OCI-LY7 (cell line): ENCODE measurements at places on chromosomes 2 and 18.

- DNase-seq: no peak
Measured at GRCh38 chr2:193885419-193885818, 1690.7 kb upstream of the TMEFF2 start.

- DNase-seq: peak; percentile 3
Measured at GRCh38 chr2:70686577-70687460, 81.2 kb downstream of the ADD2 start.

- DNase-seq: no peak
Measured at GRCh38 chr2:180540761-180541160, 439.6 kb upstream of the UBE2E3 start.

DNA sequence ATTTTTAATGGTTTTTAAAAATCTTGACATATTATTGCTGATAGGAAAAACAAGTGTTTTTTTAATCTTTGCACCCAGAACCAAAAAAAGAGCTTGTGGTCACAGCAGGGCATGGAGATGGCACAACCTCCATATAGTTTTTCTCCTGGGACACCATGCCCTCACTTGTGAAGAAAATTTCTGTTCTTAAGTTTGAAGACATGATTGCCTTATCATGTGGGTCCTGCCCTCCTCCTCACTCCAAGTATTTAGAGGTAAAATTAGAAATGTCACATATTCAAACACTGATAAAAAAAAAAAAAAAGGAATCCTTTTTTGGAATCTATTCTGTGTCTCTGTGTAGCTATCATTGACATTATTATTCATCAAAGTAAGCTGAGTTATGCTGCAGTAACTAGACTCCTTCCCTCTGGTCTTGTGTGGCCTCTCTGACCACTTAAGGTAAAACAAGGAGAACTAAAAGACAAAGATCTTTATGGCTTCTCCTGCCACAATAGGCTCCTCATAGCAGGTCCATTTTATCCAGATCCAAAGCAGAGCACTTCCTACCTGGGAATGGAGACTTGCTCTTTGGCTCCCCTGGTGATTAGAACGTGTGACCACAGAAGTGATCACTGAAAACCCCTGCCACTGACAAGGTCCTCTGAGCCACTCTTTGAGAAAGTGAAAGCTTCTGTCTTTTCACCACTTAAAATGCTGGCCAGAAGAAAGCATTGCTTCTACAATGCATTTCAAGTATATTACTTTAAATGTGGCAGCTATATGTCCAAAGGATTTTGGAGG, 19.8 kb downstream of the ADD2 start:
- no peak for DNase-seq

GRCh38 chr2:62672601-62673000, 32.9 kb upstream of the EHBP1 start:
- DNase-seq: no peak

DNA sequence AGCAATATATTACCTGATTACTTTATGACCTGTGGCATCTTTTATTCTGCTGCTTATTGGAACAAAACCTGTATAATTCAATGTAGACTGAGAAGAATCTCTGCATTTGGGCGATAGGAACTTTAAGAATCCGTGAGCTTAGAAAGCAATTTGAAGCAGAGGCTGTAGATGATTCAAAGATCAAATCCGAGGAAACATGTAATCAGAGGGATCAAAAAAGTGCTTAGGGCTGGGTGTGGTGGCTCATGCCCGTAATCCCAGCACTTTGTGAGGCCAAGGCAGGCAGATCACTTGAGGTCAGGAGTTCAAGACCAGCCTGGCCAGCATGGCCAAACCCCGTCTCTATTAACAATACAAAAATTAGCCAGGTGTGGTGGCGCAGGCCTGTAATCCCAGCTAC, 198.4 kb downstream of the MTX2 start:
- DNase-seq: no peak

- DNase-seq: no peak
Measured at GRCh38 chr2:190529486-190530247, 4.9 kb downstream of the NEMP2 start.

DNA sequence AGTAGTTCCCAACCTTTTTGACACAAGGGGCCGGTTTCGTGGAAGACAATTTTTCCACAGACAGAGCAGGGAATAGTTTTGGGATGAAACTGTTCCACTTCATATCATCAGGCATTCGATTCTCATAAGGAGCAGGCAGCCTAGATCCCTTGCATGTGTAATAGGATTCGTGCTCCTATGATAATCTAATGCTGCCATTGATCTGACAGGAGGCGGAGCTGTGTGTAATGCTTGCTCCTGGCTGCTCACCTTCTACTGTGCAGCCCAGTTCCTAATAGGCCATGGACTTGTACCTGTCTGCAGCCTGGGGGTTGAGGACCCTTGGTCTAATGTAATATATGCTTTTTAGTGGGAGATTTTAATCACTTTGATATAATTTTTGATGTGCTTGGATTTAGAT, 188.7 kb upstream of the KLHL14 start:
- no peak for DNase-seq

DNA sequence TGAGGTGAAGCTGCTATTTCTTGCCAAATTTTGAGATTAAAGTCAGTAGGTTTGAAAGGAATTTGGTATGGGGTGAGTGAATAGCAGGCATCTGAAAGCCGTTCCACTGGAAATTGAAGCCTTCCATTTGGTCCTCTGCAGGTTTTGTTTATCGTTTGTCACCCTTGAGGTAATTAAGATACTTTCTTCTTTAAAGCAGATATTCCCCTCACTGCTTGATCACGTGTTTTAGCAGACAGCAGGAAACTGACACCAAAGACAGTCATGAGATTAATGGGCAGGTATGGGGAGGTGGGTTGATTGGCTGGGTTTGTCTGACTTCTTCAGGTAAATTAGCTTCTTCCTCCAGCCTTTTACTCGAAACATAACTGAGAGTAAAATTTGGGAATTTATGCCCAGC, 10.7 kb downstream of the LPIN1 start:
- no peak for DNase-seq

GRCh38 chr2:190837420-190837819, 43.2 kb upstream of the GLS start:
- no peak for DNase-seq

GRCh38 chr18:59509481-59510442, 150.7 kb upstream of the LMAN1 start:
- no peak for DNase-seq

DNA sequence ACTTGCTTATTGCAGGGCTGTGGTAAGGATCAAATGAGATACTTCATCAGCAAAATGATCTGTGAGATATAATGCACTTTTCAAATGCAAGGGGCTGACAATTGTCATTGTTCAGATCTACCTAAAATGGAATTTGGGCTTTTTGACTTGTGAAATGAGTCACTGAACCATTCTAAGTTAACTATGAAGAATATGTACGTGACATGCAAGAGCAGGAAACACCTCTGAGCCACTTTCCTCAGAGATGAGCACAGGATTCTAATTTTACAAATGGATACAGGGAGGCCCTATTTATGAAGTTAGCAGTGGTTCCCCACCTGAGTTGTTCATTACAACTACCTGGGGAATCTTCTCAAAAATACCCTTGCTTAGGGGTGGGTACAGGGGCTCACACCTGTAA, 26.7 kb downstream of the CTLA4 start:
- DNase-seq: no peak

GRCh38 chr2:178892751-178893625, 85.8 kb upstream of the TTN start:
- DNase-seq: no peak

DNA sequence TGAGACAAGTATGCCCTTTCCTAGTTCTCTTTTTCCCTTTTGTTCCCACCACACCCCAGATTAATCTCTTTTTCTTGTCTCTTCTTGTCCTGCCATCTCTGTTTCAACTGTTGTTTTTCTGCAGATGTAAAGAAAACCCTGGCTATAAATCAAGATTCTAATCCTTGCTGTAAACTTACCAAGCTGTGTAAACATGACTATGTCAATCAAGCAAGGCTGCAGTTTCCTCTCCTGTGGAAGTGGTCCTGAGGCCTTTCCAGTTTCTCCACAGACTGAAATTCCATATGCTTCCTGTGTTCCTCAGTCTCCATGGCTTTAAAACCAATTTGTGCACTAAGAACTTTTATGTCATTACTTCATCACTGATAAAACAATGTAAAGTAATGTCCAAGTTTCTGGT, 288.8 kb upstream of the PIK3C3 start:
- DNase-seq: no peak

DNA sequence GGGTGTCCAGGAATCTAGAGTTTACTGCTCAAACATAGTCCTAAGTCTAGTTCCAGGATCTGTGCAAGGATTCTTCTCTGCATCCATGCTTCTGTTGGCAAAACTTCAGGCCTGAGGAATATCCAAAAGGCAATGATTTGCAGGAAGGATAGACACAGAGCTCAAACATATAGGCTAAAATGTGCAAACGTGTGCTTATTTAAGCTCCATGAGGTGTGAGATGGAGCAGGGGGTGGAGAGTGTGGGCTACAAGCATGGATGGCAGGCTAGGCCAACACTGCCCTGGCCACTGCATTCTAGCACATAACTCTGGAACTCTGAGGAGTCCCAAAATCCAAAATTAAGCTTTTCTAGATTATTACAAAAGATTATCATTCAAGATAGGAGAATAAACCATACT, 301.1 kb downstream of the PAX3 start:
- DNase-seq: no peak

GRCh38 chr18:47601581-47602272, 328.7 kb downstream of the SMAD2 start:
- no peak for DNase-seq

DNA sequence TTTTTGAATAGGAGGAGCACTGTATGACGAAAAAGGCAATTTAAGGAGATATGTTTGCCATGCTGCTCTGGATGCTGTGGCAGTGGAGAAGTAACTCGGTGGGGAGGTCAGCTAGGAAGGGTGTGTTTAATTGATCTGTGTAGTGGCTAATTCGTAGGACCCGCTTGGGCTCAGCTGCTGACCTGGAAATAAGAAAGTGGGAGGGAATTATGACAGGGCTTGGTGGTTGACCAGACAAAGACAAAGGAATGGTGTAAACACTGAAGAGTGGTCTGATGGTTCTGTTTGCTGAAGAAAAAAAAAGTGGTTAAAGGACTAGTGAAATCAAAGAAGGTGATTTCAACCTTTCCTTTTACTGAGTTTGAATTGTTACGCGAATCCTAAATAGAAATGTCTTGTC, 146.0 kb downstream of the MAP4K4 start:
- DNase-seq: no peak

GRCh38 chr2:128282976-128283810, 35.5 kb downstream of the HS6ST1 start:
- DNase-seq: no peak

DNA sequence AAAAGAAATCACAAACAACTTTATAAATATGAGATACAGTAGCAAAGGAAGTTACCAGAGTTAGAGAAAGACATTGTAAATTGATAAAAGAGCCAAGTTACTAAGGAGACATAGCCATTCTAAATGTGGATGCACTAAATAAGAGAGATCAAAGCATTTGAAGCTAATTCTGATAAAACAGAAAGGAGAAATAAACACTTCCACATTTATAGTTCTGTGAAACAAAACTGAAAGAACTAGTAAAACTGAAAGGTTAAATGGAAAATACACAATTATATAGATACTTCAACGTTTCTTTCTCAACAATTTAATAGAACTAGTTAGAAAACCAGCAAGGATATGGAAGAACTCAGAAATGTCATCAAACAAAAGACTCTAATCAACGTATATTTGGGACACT, 309.0 kb upstream of the CDH2 start:
- no peak for DNase-seq

GRCh38 chr18:30280861-30281470, 761.6 kb downstream of the DSC3 start:
- peak; percentile 23 for DNase-seq

GRCh38 chr18:906416-907114, 1.9 kb downstream of the ADCYAP1 start:
- DNase-seq: no peak

GRCh38 chr18:24397131-24397693, 412 bp downstream of the OSBPL1A start:
- DNase-seq: peak; percentile 4

GRCh38 chr2:105870858-105871257, 126.1 kb downstream of the NCK2 start:
- DNase-seq: no peak

DNA sequence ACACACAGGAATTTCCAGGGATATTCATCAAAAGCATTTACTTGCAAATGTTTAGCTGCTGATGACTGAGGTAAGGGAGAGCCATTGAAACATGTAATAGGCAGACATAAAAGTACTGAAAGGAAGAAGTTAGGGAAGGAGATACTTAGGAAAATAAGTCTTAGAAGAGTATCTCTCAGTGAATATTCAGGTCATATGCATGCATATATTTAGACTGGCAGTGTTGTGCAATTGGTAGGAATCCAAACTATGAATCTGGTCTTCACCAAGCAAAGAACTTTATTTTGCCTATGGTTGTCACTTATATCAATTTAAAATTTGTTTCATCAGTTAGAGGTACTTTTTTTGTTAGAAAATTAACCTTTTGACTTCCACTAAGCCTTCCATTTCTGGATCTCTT, 1490.7 kb downstream of the SUCLG1 start:
- DNase-seq: no peak

- DNase-seq: no peak
Measured at GRCh38 chr18:52402814-52403213, 62.8 kb downstream of the DCC start.

- DNase-seq: no peak
Measured at GRCh38 chr18:47203626-47204464, 27.7 kb upstream of the IER3IP1 start.

DNA sequence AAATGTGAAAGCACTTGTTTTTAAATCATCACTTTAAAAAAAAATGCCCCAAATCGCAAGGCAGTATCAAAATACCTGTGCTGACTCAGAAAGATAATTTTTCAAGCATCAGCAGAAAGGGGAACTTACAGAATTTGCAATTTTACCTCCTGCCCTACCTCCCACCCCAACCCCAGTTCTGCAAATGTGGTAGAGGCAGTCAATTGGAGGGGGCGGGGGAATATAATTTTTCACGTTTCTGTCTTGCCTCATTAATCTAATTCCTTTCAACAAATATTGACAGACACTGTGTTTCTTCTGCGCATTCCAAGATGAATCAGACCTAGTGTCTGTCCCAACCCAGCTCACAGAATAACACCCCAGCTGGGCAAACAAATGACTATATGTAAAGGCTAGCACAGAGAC, 76.8 kb downstream of the ALPK2 start:
- no peak for DNase-seq

GRCh38 chr2:133360882-133361281, 207.4 kb downstream of the NCKAP5 start:
- DNase-seq: no peak

GRCh38 chr18:29226213-29226612, 1049.3 kb upstream of the CDH2 start:
- no peak for DNase-seq

DNA sequence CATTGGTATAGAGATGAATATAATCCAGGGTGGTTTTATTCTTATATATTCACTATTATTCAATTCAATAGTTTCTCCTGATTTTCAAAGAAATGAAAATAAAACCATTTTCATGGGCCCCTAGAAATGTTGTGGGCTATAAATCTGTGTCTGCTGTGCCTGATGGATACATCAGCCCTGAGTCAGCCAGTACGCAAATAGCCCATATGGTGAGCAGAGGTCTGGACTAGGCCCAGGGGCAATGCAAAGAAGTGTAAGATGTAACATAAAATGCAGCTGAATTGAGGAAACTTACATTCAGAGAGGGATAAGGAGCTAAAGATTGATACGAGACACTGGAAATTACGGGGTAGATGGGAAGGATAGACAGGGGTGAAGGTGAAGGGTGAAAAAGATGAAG, 122.5 kb downstream of the MAIP1 start:
- DNase-seq: no peak
